Activated naive CD8-positive, alpha-beta T cell treated with anti-CD3 and anti-CD28 coated beads for 36 hours (primary cell): ENCODE measurements at places on chromosomes 6 and 20. TPM values are rescaled to one million over a fixed set of nuclear protein-coding genes. Genes with fewer than 3 reads are reported as not detected.

The RAD21L1 gene
- total RNA-seq: not detected

The HSP90AB1 gene
- 2,498 TPM for total RNA-seq

The ADTRP gene
- total RNA-seq: 29.1 TPM

The EDN3 gene
- not detected for total RNA-seq

DNA sequence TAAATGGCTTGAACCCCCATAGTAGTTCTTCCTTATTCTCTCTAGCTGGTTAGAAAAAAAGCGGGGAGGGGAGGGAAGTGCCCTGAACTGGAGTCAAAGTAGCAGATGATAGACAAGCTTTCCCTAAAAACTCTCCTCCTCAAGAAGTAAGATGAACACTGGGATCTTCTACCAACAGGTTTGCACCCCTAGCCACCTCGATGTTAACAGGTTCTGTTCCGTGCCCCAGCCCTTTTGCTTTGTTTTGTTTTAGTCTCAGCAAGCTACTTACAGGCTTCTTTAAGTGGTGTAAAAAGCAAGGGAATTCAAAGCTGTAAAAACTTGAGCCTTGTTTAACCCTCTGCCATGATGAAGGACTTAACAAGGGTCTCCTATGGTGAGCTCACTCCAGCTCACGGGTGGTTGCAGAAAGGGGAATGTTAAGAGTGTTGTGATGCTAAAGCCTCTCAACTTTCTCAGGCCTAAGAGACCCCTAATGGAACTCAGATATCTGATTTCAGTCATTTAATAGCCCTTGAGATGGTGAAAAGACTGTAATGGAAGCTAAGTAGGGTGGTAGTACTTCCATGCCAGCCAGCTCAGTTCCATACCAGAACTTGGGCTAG is 106.0 kb downstream of the FOXO3 start:
- no peak overlapping the region for H3K4me3 ChIP-seq
- peak overlapping the region; percentile 62 for H3K27ac ChIP-seq
- peaks cover 52% of the 10 kb centered on the region for H3K4me1 ChIP-seq
- DNase-seq: no peak

DNA sequence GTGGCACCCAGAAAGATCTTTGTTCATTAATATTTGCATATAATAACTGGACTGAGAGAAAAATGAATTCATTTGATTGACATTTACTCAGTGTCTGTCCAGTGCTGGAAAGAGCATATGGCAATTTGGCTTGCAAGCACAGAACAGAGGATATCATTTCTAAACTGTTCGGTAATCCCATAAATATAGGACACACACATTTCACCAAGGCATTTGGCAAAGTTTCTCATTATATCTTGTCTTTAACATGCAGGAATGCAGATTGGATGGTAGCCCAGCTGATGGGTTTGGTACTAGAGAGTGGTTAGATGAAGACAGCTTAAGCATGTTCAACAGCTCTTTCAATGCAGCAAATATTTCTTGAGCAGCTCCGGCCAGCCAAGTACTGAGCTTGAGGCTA is 259.2 kb downstream of the PRKN start:
- no peak for DNase-seq
- H3K36me3 ChIP-seq: no peaks in the 10 kb centered on the region
- H3K4me1 ChIP-seq: no peaks in the 10 kb centered on the region

DNA sequence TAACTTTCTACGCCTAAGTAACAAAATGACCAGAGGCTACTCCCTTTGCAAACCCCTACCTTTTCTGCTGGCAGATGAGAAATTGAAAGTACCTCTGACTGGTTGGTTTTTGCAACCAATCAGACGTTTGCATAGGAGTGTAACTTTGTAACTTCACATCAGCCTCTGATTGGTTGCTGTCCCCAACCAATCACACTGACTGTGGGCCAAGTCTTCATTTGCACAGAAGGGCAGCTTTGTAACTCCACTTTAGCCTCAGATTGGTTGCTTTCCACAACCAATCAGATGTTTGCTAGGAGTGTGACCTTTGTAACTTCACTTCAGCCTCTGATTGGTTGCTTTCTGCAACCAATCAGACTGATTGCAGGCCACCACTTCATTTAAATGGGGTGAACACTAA is 89.1 kb downstream of the ME1 start:
- H3K4me1 ChIP-seq: no peaks in the 10 kb centered on the region
- no peak overlapping the region for H3K4me3 ChIP-seq
- no peaks in the 10 kb centered on the region for H3K36me3 ChIP-seq
- H3K27ac ChIP-seq: no peak overlapping the region
- no peak for DNase-seq

- H3K4me3 ChIP-seq: no peak overlapping the region
- H3K36me3 ChIP-seq: no peaks in the 10 kb centered on the region
- no peak for DNase-seq
- no peak overlapping the region for H3K27ac ChIP-seq
Observed at GRCh38 chr20:63064310-63064709, 57.5 kb upstream of the BHLHE23 start.

GRCh38 chr6:153960281-153960680 is 78.8 kb upstream of the OPRM1 start:
- H3K4me3 ChIP-seq: no peak overlapping the region
- no peaks in the 10 kb centered on the region for H3K4me1 ChIP-seq
- no peak for DNase-seq
- no peak overlapping the region for H3K27ac ChIP-seq

- no peak overlapping the region for H3K4me3 ChIP-seq
- H3K4me1 ChIP-seq: peaks cover 17% of the 10 kb centered on the region
- peaks cover 88% of the 10 kb centered on the region for H3K27me3 ChIP-seq
- H3K36me3 ChIP-seq: no peaks in the 10 kb centered on the region
Observed at GRCh38 chr6:30171677-30172471, 8.5 kb downstream of the TRIM15 start.

DNA sequence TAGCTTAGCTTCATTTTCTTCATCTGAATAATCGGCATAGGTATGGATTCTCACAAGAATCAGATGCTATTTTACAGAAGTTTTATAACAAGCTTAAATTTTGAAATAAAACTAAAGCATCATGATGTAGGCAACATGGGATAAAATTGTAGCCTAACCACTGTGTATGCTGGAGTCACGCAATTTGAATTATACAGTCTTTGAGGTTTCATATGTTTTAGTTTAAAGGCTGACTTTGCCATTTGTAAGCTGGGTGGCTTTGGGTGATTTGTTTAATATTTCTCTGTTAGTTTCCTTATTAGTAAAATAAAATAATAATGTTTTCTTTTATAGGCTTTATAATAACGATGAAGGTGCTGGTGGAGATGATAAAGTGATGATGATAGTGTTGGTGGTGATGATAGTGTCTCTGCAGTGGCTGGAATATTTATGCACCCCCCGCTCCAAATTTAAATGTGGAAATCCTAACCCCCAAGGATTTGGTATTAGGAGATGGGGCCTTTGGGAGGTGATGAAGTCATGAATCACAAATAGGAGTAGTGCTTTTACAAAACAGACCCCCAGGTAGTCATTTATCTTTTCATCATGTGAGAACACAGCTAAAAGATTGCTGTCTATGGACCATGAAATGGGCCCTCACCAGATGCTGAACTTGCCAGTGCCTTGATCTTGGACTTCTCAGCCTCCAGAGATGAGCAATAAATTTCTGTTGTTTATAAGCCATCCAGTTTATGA is 42.0 kb downstream of the DOK5 start:
- no peak overlapping the region for H3K4me3 ChIP-seq
- DNase-seq: no peak
- H3K27me3 ChIP-seq: peaks cover 12% of the 10 kb centered on the region

- H3K27me3 ChIP-seq: no peaks in the 10 kb centered on the region
- no peak for DNase-seq
- H3K4me3 ChIP-seq: no peak overlapping the region
- H3K4me1 ChIP-seq: peaks cover 52% of the 10 kb centered on the region
Observed at GRCh38 chr20:21323640-21324039, 20.5 kb downstream of the XRN2 start.

DNA sequence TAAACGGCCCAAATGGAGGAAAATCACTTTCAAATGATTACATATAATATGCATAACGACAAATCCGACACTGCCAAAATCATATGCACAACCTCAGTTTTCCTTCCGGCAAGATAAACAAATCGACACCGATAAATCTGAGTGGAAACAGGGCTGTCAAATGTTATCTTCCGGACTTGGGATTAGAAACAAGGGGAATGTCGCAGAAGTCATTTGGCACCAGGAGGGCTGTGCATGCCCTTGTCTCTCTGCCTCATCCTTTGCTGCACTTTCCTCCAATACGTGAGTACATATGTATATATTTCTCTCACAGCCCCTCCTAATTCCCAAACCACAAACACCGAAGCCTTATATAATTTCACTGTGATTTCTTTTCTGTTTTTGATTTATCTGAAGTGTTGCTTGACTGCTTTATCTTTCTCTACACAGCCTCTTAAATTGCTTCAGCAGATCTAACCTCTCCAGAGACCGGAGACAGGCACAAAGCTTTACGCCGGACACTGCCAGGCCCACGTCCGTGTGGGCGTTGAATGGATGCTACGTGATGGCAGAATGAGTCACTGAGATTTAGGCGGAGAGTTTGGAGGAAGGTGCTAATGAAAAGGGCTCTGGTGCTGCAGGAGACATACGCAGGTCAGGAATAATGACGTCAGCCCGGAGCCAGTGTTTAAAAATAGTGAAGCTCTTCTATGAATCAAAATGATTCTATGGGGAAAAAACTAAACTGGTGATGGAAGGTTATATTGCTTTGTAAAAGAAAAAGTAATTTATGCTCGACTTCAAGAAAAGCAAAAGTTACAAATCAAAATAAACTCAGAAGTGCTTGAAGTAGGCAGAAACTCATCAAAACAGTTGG is 21.0 kb upstream of the PRELID3B start:
- no peak for DNase-seq

DNA sequence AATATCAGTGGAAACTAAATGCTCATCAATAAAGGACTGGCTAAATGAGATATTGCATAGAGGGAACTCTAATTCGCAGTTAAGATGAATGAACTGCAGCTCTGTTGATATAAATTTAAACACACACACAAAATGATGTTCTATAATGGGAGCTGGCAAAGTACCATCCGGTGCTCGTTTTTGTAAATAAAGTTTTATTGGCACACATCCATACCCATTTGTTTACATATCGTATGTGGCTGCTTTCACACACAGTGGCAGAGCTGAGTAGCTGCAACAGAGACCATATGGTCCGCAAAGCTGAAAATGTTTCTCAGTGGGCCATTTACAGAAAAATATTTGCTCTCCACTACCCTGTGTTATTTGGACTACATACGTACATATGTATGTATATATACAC is 120.7 kb downstream of the EDN3 start:
- no peaks in the 10 kb centered on the region for H3K27me3 ChIP-seq
- H3K36me3 ChIP-seq: no peaks in the 10 kb centered on the region
- H3K4me3 ChIP-seq: no peak overlapping the region

DNA sequence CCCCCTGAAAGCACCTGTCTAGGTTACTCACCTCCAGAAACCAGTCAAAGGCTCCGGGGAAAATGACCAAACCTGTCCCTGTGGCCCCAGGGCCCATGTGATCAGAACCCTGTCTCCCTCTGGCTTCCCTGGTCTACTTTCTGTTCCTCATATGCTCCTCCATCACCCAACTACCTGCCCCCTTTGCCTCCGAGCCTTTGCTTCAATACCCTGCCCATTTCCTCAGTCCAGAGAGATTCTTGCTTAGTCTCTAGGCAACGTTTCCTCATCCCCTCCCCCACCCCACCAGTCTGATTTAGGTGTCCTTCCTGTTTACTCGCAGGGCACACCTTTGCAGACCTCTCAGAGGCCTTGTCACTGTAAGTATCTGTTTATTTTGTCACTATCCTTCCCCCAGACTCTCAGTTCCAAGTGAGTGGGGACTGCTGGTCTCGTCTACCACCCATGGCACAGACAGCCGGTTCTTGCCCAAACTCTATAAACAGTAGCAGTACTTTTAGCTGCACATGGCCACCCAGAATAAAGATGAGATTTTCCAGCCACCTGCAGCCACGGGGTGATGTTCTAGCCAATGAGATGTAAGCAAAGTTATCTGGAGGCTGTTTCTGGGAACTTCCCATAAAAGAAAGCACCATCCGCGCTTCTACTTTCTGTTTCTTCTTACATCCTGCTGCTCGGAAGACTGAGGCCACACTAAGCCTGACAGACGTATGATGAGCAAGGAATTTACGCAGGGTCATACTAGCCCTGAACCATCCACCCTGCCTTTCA is 13.3 kb downstream of the ELOVL5 start:
- DNase-seq: peak; percentile 67
- peak overlapping the region; percentile 83 for H3K4me3 ChIP-seq
- H3K27me3 ChIP-seq: no peaks in the 10 kb centered on the region
- peaks cover 44% of the 10 kb centered on the region for H3K36me3 ChIP-seq
- H3K4me1 ChIP-seq: peaks cover 77% of the 10 kb centered on the region

DNA sequence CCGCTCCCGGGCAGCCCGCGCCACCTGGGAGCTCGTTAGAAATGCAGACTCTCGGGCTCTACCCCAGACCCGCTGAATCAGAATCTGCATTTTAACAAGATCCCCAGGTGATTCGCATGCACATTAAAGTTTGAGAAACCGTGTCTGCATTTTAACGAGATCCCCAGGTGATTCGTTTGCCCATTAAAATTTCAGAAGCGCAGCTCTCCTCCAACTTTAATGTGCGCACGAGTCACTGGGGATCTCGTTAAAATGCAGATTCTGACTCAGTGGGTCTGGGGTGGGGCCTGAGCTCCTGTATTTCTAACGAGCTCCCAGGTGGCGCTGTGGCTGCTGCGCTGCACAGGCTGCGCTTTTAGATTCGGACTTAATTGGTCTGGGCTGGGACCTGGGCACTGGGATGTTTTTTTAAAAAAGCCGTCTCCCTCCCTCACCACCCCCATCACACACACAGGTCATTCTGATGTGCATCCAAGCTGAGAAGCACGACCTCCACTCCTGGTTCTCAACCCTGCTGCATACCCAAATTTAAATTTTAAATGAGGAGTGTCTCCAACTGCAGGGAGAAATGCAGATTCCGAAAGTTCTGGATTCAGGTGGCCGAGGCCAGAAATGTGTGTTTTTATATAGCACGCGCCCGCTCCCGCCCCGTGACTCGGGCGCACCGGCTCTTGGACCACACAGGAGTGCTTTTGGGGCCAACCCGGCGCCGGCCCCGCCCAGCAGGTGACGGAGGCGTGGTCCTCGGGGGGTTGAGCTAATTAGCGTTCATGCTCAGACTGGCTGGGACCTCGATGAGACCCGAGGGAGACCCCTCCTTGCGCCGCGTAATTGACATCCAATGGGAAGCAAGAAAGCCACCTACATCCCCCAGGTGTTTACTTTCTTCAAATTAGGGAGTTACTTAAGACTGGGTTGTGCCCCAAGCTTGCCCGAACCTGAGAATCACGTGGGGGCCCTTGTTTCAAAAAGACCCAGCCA is 85.8 kb downstream of the ZFP64 start:
- peak overlapping the region; percentile 60 for H3K4me3 ChIP-seq
- peak; percentile 41 for DNase-seq
- peaks cover 6% of the 10 kb centered on the region for H3K36me3 ChIP-seq
- peaks cover 20% of the 10 kb centered on the region for H3K4me1 ChIP-seq
- no peak overlapping the region for H3K27ac ChIP-seq

GRCh38 chr6:53112404-53112803 is 36.2 kb downstream of the GCM1 start:
- peaks cover 4% of the 10 kb centered on the region for H3K27me3 ChIP-seq
- no peak for DNase-seq
- H3K27ac ChIP-seq: no peak overlapping the region
- peaks cover 9% of the 10 kb centered on the region for H3K4me1 ChIP-seq
- no peaks in the 10 kb centered on the region for H3K36me3 ChIP-seq

GRCh38 chr20:37401282-37401929 is 55.5 kb downstream of the SRC start:
- no peak overlapping the region for H3K4me3 ChIP-seq
- H3K27ac ChIP-seq: no peak overlapping the region
- H3K4me1 ChIP-seq: peaks cover 3% of the 10 kb centered on the region
- no peak for DNase-seq
- peaks cover 4% of the 10 kb centered on the region for H3K27me3 ChIP-seq
